ENCODE measurements at places on chromosomes 2 and 18.

DNA sequence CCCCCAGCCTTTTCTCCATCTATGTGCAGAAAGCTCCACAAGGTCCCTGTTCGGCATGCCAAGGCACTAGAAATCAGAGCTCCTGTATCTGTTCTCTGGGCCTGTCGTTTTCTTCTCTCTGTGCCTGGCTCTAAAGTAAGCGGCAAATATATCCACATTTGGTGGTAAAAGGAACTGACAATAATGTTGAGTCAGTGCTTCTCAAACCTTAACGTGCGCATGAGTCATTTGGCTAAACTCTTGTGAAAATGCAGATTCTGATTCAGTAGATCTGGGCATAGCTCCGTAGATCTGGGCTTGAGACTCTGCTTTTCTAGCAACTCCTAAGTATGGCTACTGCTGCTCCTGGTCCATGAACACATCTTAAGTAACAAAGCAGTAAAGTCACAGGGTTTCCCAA lies 16.5 kb upstream of the ACSL3 start:
- H3K4me3 ChIP-seq: no peak overlapping the region
- no peaks in the 10 kb centered on the region for H3K36me3 ChIP-seq
- no peaks in the 10 kb centered on the region for H3K27me3 ChIP-seq
- no peak overlapping the region for H3K27ac ChIP-seq

DNA sequence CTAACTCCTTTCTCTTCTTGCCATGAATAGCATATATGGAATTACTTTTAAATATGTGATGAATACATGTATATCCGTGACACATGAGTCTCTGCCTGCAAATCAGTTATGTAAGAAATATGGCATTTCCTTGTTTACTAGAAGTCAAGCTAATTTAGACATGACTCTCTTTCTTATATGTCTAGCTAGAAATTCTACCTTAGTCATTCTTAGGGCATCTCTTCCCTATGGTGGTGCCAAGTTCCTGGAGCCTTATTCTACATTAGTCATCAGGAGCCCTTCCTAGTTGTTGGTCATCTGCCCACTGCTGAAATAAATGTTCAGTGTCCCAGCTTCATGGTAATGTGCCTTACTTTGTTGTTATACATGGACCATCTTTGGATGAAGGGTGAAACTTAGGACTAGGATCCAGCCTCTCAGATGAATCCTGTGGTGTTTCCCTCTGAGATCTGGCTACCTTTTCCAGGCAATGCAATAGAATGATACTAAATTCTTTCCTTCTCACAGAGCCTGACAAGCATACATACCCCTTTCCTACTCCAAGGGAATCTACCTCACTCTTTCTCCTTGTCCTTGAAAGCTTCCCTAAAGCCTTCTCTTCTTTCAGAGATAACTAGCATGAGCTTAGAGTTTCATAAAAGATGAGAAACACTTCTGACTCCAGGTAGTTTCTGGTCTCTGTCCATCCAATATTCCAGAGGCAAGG lies 415.3 kb upstream of the VWC2L start:
- DNase-seq: no peak
- H3K4me3 ChIP-seq: no peak overlapping the region
- H3K4me1 ChIP-seq: no peaks in the 10 kb centered on the region
- H3K27ac ChIP-seq: no peak overlapping the region
- H3K36me3 ChIP-seq: no peaks in the 10 kb centered on the region

GRCh38 chr2:238865744-238866355 lies 18.0 kb downstream of the TWIST2 start:
- H3K4me3 ChIP-seq: no peak overlapping the region
- H3K27me3 ChIP-seq: no peaks in the 10 kb centered on the region
- H3K27ac ChIP-seq: no peak overlapping the region
- no peak for DNase-seq

DNA sequence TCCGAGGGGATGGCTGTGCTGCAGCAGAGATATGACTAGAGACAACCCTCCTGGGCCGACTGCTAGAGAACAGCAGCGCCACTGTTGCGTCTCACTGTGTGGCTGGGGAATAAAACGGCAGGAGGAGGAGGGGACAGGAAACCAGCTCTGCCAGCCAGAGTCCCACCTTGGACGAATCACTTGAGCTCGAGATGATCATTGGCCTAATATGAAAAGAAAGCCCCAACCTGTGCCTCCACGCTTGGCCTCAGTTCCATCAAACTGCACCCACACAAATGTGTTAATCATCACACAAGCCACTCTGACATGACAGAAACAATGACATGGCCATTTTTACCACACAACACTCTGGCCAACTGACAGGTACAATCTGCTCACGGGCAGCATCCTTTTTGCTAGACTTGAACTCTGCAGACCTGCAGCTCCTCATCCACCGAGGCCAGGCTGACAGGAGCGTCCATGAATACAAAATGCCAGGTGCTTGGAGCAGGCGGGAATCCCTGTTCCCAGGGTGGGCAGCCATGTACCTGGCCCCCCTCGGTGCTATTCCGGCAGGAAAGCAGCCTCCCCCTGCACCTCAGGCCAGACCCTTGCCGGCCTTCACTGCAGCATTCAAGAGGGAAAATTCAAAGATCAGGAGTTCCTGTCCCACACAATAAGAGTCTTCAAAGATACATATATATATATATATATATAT lies 52.3 kb downstream of the PARD6G start:
- no peak overlapping the region for H3K27ac ChIP-seq
- H3K4me1 ChIP-seq: peaks cover 14% of the 10 kb centered on the region
- no peak overlapping the region for H3K4me3 ChIP-seq
- H3K36me3 ChIP-seq: peaks cover 20% of the 10 kb centered on the region
